CD4-positive, alpha-beta T cell treated with Interleukin-2 at 100 ng/mL for 4 hours (primary cell): ENCODE measurements at places on chromosomes 3 and 15.

DNA sequence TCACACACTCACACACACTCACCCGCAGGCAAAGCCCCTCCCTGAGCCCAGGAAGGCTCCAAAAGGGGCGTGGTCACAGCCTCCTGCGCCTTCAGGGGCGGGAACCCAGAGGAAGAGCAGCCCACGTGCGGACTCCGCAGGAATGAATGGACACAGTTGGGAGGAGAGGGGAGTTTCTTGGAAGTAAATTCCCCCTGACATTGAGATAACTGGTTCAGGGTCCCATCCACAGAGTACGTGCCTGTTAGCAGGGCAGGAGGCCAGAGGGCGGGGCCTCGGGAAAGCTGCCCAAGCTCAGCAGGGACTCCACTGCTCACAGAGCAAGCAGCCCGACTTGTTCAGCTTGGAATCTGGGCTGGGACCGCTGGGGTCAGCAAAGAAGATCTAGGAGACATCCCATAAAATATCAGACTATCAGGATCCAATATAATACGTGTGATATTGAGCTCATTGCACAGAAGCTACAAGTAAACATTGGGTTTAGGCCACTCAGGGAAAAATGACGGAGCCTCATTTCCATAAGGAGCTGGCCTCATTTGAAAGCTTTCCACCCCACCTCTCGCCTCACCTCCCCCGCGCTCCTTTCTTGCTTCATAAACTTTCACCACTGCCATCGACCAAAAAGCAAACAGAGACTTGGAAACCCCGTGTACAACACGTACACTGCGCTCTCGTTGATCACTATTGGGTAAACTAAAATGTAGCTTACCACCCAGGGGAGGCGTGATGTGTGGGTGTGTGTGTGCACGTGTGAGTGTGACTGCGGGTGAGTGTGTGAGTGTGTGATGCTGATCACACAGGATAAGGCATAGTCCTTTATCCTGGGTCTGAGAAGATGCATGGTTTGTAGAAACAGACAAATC is 36.0 kb downstream of the TM2D3 start:
- DNase-seq = no peak

GRCh38 chr3:172846706-172847105 is 96.2 kb downstream of the ECT2 start:
- no peak for DNase-seq

DNA sequence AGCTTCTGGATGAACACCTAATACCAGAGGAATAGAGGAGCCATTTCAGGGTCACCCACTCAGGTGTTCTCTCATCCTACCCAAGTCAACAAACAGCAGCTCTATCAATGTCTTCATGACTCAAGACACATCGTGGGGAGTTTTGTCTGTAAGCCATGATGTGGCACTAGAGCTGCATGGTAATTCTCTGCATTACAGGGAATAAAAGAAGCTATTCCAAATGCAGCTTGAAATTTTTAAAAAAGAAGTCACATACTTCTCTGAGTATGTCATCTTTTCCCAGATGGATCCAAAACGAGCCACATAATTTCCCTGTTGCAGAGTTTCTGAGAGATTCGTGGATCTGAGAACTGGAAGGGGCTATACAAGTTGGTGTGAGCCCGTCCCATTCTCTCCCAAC is 6.1 kb upstream of the THSD4 start:
- no peak for DNase-seq

DNA sequence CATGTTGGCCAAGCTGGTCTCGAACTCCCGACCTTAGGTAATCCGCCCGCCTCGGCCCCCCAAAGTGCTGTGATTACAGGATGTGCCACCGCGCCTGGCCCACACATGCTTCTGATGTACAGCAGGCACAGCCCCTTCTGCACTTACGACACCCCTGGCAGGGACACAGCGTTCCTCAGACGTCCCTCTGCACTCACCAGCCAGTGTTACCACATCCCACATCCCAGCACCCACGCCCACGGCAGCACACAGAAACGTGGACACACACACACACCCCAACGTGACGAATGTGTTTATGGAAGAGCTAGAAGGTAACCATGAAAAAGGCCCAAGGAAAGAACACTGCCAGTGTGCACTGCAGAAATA is 576 bp upstream of the RPAP1 start:
- DNase-seq = no peak

DNA sequence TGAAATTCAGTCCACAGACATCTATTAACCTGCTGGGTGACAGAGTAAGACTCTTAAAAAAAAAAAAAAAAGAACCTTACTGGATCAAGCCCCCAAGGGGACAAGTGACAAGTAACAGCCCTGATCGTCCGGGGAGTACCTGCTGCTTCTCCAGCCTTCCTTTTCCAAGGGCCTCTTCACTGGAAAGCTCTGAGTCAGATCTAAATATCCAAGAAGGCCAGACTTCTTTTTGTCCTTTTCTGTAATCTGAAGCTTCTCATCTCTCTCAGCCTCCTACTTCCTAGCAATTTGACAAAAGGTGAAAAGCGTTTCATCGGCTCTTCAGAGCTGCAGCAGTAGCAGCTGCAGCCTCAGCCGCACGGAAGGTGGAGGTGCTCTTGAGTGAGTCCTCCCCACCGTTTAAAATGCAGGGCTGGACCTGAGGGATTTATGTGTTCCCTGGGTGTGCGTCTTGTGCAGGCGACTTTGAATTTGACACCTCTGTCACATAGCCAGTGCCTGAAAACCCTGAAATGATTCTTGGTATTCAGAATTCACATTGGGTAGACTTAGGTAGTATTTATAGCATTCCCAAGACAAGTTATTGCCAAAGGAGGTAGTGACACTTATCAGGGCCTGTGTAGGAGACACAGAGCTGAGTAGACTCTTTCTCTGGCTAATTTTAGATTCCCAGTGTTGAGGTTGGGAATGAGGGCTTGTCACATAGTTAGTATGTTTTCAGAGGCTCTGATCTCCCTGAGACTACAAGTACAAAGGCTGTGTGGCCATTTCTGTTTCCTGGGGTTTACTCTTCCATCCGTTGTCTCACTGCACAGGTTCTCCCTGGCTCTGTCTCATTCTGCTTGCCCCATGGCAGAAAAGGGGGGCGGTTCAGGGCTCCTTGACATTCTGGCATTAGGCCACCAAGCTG is 291.2 kb upstream of the C2CD4B start:
- no peak for DNase-seq

GRCh38 chr3:42025370-42026138 is 63.7 kb upstream of the ULK4 start:
- DNase-seq = no peak

DNA sequence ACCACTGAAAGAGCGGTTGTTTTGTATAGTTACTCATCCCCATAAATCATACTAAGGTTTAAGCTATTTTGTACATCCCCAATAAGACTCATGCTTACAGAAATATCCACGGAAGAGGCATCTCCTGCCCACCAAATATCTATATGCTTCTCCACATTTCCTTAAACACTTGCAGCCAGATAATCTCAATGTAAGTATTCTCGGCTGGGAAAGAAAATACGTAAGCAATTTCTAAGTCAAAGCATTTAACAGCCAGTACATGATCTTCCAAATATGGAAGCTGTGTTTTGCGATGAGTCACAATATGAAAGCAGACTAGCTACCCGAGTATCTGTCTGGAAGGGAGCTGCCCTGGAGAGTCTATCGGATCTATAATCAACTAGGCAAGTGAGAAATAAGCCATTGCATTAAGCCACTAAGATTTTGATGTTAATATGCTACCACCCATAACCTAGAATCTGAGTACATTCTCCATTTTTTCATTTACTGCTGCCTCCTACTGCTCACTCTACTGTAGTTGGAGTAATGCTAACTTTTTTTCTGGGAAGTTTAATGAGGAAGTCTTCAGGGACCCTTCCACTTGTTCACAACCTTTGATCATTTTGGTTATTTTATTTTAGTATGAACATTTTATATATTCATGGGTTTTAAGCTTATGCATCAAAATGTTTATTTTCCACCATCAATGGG is 26.9 kb upstream of the ZMAT3 start:
- DNase-seq = no peak

- DNase-seq = no peak
These were observed 99.8 kb upstream of the BFSP2 start for GRCh38 chr3:133300102-133300501.

GRCh38 chr3:119937229-119937628 is 155.3 kb downstream of the NR1I2 start:
- DNase-seq = peak; percentile 48

DNA sequence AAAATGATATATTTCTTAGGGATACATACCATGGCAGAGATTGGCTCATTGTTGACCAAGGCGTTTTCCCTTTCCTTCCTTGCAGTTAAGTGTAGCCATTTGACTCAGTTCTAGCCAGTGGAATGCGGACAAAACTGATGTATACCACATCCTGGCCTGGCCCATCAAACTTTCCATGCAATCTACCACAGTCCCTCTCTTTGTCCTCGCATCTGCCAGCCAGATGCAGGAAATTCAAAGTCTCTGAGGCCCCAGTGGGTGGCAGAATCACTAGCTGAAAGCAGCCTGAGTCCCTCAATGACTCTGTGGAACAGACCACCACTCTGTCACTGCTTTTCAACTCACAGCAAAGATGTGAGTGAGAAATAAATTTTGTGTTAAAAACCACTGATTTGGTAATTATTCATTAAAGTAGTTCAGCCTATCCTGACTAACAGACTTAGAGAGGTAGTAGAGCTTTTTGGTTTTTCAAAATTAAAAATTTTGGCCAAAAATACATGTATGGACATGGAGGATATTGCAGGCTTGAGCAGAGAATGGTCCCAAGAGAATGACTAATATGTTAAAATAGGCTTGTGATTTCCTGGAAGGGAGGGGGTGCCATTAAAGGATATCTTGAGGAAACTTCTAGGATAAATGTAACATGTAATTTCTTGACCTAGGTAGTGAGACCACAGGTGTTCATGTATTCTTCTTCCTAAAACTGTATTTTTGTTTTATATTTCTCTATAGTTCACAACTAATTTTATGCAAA is 10.9 kb downstream of the LRRFIP2 start:
- no peak for DNase-seq

GRCh38 chr3:96991800-96992365 is 177.5 kb downstream of the EPHA6 start:
- DNase-seq = no peak

DNA sequence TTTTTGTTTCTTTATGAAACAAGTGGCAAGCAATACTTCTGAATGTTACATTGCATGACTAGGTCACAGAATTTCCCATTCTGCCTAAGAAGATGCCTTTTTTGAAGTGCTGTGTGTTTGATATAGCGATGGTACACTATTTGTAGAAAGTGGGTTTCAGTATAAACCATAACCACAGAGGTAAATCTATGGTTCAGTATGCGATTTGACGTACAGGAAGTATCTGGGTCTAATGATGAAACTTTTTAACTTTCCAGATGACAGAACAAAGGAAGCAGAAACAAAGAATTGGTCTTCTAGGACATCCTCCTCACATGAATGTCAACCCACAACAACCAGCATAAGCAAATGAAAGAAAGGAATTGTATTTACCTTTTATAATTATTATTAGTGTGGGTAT is 133.4 kb upstream of the BHLHE40 start:
- DNase-seq = peak; percentile 66

GRCh38 chr15:42939841-42940240 is 19.3 kb upstream of the TTBK2 start:
- DNase-seq = no peak

DNA sequence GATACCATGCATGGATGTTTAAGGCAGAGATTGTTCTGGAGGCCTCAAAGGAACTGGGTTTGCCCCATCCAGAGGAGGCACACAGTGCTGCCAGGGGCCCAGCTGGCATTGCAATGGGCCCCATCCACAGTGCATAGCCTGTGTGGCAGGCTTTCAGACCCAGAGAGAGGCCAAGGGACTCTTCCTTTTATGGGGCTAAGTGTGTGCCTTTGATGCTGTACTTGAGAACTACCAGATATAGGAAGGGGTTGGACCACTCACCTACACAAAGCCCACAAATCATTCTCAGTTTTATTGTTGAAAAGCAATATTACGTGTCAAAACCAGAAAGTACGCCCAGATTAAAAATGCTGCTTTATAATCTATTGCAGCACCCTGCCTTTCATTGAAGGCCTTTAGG is 134.9 kb downstream of the EPHB1 start:
- no peak for DNase-seq

- no peak for DNase-seq
These were observed 112.3 kb downstream of the RORA start for GRCh38 chr15:61116825-61117224.

DNA sequence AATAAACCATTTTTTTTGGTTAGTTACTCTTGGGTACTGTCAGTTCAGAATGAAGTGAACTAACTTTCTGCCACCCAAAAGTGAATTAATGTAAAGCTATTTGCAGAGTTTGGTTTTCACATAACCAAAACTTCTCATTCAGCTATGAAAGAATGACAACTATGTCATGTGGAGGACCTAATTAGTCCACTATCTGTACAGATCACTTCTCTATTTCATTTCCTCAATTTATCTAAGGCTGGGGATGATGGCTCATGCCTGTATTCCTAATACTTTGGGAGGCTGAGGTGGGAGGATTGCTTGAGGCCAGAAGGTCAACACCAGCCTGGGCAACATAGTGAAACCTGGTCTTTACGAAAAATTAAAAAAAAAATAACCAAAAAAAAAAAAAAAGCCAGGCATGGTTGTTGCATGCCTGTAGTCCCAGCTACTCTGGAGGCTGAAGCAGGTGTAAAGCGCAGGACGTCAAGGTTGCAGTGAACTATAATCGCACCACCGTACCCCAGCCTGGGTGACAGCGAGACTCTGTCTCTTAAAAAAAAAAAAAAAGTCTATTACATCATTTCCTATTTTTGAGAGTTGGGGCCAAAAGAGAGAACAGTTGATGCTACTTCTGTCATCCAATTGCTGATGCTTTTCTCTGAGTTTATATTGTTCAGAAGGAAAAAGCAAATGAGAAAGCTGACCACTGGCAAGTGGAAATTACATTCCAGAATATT is 8.7 kb downstream of the HYPK start:
- no peak for DNase-seq

GRCh38 chr15:39285663-39286062 is 295.2 kb upstream of the THBS1 start:
- no peak for DNase-seq

GRCh38 chr3:85939074-85939482 is 980.3 kb downstream of the CADM2 start:
- no peak for DNase-seq

DNA sequence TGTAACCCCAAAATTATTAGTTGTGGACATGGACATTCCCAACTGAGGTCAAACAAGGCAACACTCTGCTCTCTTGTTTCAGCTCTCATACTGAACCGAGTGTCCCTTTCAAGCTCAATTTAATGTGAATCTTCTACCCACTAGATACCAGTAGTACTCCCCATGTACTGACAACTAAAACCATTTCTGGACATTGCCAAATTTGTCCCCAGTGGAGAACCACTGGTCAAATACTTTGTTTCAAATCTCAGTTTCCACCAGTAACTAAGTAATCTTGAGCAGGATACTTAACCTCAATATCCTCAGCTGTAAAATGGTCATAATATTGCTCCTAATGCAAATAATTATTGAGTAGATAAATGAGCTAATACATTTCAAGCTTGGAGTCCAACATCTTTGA is 566.0 kb downstream of the ZIC1 start:
- no peak for DNase-seq
